Activated T-cell treated with anti-CD3 and anti-CD28 coated beads, Interleukin-2, amount 50 U/mL, for 48 hours (primary cell): ENCODE measurements at places on chromosomes 2 and 18.
A peak's percentile ranks its signal among the peaks of the same experiment; 100 is the strongest.

DNA sequence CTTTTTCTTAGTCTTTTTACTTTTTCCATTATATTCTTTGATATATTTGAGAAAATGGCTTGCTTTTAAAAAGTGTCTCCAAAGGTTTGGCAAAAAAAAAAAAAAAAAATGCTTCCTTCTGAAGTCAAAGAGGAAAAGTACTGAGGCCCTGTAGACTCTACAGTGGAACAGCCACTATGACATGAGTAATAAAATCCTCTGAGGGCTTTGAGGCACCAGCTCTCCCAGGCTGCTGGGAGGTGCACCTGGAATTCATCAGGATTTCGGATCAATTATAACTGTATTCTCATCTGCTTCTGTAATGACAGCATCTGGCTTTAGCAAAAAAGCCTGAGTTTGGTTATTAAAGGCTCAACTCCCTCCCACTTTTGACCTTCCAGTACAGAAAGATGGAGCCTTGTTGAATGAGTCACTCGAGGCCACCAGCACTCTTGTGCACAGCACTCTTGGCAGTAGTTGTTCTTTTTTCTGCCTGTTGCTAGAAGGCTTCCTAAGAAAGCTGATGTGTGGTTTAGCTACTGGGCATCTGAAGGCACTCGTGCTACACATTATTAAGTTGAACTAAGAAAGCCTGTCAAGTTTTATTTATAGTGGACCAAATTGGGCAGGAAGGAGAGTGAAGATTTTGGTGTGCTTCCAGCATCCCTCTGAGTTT lies 131.3 kb downstream of the PRPF40A start:
- no peak for DNase-seq

DNA sequence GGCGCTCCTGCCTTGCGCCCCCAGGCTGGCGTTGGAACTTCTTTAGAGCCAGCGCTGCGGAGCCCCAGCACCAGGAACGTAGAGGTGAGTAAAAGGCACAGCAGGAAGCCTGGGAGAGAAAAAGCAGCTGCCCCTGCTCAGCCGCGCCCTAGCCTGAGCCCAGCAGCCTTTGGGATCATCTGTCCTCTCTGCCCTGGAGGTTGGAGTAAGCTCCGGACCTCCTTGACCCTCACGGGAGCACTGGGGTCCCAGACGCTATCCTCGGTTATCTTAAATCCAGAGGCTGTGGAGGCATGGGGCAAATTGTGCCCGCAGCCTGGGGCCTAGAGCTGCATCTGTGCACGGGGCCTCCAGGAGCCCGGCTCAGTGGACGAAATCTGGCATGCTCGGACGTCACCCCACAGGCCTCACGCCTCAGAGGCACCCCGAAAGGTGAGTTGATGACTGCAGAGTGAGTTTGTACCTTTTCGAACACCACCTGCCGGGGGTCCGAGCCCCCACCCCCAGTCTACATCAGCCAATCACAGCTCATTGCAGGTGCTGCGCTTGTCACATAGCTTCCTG lies 1.6 kb upstream of the SLC66A2 start:
- DNase-seq, result no peak

DNA sequence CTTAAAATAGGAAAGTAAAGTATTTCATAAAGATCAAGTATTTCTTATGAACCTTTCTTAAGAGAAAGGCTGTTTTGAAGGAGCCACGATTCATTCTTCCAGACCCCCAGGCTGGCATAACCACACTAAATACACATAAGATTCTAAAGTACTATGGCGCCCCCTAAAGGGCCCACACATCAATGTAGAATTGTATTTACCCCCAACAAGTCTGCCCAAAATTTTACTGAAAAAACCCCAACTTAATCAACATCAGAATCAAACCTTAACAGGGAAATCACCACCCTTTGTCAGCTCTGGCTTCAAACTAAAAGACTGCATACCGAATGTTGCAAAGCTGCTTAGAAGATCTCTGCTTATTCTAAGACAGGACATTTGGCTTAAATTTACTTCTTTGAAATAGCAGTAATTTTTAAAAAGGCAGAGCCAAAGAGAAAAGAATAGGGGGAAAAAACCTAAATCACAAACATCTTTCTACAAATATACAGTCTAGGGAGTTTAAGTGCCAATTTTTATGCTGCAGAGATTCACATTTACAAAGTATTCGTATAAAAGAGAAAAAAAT lies 20.4 kb upstream of the BCL2 start:
- peak; percentile 44 for DNase-seq

GRCh38 chr2:128448331-128449225 lies 129.9 kb upstream of the HS6ST1 start:
- DNase-seq, result no peak

DNA sequence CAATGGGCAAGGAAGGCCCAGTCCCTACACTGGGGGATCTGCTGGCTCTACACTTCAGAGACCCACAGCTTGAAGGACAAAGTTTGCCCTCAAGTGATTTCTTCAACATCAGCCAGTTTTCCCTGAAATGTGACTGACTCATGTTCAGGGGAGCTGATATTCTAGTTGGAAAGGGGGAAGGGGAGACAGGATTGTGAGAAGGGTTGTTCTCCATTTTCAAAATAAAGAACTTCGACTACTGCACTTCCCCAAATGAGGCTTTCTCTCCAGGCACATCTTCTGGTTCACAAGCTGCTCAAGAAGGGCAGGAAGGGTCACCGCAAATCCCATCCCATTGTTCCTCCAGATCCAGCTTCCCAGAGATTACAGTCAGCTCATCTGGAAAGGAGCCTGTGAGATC lies 117.6 kb downstream of the BCL2L11 start:
- no peak for DNase-seq

- DNase-seq, result no peak
These were observed 561.1 kb upstream of the SETBP1 start for GRCh38 chr18:44119607-44120006.

DNA sequence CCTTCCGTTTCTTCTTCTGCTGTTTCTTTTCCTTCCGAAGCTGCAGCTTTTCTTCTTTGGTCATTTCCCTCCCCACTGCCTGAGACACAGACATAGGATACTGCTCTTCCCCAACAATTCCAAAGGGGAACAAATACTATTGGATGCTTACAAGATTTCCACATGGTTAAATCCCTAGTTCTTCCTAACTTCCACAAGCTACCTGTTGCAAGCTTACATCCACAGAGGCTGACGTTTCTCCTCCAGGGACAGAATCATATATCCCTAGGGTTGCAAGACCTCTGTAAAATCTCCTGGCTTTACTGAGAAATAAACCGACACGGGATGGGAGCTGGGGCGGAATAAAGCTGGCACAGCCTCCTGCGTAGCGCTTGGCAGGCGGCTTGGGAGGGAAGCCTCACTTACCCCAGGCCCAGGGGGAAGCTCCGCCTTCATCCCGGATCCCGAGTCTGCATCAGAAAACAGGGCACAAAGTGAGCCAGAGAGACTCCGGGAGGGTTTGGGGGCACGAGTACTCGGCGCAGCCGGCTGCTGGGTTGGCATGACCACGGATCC lies 590 bp downstream of the EIF2B4 start:
- no peak for DNase-seq

GRCh38 chr2:1827686-1828085 lies 83.4 kb upstream of the PXDN start:
- no peak for DNase-seq

GRCh38 chr2:239264838-239265651 lies 135.8 kb downstream of the HDAC4 start:
- DNase-seq, result peak; percentile 76

- no peak for DNase-seq
These were observed 108.5 kb downstream of the CTAGE1 start for GRCh38 chr18:22309191-22309590.

DNA sequence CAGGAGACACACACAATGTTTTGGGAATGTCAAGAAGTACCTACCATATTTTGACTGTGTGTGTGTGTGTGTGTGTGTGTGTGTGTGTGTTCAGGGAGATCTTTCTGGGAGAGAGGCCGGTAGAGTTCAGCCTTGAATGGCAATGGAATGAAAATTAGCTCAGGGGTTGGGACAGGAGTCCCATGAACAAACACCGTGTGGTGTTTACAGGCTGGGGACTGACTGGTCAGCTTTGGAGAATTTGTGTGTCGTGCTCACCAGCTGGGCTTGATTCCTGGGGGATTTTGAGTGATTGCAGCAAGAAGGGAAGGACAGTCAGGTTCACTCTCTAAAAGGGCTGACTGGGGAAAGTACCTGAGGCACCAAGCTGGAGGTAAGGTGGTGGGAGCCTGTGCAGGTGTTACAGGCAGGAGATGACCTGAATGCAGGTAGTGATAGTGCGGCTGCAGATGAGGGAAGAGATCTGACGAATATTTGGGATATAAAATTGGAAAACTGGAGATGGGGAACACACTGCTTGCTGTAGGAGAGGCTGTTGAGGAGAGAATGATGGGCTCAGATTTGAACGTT lies 2.5 kb upstream of the ADNP2 start:
- no peak for DNase-seq

DNA sequence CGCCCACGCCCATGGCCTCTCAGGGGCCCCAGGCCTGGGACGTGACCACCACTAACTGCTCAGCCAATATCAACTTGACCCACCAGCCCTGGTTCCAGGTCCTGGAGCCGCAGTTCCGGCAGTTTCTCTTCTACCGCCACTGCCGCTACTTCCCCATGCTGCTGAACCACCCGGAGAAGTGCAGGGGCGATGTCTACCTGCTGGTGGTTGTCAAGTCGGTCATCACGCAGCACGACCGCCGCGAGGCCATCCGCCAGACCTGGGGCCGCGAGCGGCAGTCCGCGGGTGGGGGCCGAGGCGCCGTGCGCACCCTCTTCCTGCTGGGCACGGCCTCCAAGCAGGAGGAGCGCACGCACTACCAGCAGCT lies 2.4 kb downstream of the B3GNT7 start:
- no peak for DNase-seq

GRCh38 chr18:79203017-79203605 lies 133.9 kb downstream of the ATP9B start:
- peak; percentile 46 for DNase-seq

DNA sequence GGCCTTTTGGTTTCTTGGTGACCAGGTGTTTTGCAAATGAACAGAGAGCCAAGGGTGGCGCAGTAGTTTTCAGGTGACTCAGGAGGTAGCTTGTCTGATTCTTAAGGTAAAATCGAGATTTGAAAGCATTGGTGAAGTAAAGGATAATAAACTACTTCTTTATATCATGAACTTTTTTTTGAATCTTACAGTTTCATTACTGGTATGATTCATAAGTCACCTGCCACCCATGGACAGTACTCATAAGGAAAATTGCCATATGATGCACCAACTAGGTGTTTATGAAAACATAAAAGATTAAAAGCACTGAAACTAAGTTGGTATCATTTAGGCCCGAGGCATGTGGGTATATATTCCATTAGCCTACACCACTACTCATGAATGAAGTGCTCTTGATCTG lies 84.1 kb upstream of the MGAT5 start:
- DNase-seq, result peak; percentile 39

DNA sequence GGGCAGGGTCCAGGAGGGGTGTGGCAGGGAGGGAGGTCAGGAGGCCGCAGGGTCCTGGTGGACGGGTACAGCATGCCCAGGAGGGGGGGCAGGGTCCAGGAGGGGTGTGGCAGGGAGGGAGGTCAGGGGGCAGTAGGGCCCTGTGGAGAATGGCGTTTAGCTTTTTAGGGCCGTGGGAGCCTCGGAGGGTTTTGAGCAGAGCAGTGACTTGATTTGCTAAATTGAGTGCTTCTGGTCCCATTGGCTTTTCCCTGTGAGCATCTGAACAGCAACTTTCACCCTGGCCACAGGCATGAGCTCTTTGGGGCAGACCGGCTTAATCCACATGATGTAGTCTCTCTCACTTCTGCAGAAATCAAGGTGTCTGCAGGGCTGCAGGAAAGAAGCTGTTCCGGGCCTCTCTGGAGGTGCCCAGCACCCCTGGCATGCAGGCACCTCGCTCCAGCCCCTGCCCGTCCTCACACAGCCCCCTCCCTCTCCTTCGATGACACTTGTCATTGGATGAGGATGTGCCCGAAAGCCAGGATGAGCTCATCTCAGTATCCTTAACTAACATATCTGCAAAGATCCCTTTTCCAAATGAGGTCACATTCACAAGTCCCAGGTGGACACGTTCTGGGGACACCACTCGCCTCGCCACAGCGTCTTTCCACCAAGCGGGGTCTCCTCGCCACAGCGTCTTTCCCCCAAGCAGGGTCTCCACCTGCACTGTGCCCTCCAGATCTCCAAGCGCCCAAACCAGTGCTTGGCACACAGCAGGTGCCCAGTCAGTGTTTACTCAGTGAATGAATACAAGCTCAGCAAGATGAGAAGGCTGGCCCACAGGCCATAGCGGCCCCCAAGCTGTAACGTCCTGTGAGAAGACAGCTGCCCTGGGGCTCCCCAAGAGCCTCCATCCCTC lies 94.0 kb downstream of the NDUFA10 start:
- peak; percentile 11 for DNase-seq

DNA sequence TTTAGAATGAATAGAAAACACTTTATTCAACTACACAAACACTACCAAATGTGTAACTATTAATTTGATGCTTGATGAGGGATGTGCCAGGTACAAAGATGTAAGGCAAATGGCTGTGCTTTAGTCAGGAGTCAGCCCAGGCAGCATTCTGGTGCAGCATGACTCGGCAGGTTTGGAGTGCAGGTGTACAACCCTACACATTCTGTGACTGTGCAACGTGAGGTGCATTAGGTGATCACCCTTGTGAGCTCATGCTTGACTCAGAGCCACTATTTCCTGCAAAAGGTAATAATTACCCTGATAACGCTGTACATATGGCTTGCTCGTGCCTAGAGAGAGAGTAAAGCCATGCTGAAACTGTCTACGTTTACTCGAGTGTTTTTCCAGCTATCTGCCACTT lies 288.7 kb upstream of the DSEL start:
- DNase-seq, result no peak
